ENCODE measurements at places on chromosomes 1 and 21.

- no peak for DNase-seq
Observed at GRCh38 chr1:59418363-59419144, 121.7 kb downstream of the FGGY start.

DNA sequence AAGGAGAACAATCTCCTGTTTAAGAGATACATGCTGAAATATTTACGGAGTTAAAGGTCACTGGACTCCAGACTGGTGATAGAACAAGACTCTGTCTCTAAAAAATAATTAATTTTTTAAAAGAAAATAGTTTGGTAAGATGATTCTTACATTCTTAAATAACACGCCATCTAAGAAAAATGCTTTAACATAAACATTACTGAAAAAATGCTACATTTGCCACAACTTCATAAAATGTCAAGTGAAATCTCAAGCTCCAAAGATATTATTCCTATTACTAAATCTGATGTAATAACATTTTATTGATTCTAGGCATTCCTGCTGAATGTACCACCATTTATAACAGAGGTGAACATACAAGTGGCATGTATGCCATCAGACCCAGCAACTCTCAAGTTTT, 4.1 kb downstream of the ANGPTL3 start:
- no peak for DNase-seq

GRCh38 chr1:41861535-41862383, 57.0 kb downstream of the HIVEP3 start:
- no peak for DNase-seq

GRCh38 chr1:75954586-75954985, 22.4 kb upstream of the ASB17 start:
- DNase-seq = no peak

DNA sequence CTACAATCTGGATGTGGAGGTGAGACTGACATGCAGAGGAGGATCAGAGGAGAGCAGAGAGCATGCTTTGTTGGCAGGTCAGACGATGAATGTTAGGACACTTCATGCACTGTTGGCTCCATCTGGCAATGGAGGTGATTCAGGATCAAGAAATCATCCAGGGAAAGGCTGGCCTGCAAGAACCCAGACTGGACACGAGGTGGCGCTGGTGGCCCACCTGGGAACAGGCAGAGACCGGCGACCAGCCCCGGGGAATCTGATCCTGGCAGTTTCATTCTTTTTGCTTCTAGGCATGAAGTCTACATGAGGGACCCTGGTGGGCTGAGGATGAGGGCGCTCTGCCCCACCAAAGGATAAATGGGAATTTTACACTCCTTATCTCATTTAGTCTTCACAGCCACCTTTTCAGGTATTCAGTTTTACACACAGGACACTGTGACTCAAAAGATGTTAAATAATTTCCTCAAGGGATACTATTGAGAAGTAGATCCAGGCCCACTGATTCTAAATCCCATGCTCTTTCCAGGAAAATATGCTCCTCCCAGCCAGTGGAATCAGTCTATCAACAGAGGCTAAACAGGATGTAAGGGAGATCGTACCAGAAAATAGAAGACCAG, 26.2 kb upstream of the SCMH1 start:
- peak; percentile 13 for DNase-seq

DNA sequence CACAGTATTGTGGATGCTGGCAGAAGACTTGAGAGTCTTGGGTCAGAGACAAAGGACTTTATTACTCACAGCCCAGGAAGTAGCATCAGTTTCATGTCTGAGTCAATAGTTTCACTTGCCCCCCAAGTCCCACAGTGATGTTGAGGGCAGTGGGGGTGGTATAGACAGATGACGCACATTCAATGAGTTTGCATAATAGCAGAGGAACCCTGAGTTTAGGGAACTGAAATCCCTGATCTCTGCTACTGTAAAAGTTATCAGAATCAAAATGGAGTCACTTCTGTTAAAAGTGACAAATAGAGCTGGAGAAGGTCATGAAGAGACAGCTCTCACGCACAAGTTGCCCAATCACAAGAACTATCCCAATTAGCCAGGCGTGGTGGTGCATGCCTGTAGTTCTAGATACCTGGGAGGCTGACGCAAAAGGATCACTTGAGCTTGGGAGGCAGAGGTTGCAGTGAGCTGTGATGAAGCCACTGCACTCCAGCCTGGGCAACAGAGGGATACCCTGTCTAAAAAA, 11.5 kb upstream of the HCRTR1 start:
- DNase-seq = no peak

- peak; percentile 11 for DNase-seq
Observed at GRCh38 chr1:66182551-66183178, 351.3 kb upstream of the SGIP1 start.

DNA sequence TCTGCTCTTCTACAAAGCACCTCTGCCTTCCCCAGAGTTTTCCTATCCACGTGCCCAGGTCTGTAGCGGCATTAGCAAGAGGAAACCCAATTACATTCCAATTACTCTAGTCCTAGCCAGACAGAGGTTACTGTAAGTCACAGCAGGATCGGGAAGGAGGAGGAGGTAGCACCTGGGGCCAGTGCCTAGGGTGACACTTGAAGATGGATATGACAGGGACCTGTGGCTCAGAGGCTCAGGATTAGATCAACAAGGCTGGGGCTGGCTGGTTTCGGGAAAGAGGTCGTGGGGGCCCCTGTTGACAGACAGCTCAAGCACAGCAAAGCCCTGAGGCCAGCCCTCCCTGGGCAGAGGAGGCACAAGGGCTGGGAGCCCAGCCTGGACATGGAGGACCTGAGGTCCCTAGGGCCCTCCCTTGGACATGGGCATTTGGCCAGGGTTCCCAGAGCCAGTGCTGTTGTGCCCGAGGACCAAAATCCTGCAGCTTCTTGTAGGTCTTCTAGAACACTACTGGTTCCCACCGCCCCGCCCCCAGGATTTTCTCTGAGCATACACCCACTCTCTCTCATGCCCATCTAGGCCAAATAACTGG, 3.0 kb upstream of the HCRTR1 start:
- DNase-seq = no peak

Data from T-helper 22 cell (primary cell).